ENCODE measurements at places on chromosomes 4 and X.

DNA sequence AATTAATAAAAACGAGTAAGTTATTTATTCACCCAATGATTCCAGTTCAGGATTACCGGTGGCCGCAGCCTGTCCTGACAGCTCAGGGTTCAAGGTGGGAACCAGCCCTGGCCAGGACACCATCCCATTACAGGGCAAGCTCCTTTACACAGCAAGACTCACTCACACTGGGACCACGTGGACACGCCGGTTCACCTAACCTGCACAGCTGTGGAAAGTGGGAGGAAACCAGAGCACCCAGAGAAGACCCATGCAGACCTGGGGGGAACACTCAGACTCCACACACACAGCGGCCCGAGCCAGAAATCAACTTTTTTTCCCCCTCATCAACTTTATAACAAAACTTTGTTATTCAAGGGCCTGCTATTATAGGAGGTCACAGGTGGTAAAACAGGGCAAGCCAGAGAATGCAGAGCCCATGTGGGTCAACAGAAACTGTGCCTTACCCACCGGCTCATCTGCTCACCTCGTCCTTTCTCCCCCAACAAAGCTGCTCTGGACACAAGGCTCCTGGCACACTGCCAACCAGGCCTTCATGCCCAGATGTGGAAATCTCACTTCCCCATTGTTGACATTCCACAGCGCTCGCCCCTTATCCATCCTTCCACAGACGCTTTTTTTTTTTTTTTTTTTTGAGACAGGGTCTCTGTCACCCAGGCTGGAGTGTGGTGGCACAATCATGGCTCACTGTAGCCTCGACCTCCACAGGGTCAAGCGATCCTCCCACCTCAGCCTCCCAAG is 8.0 kb upstream of the ODAPH start:
- DNase-seq, result peak; percentile 46

DNA sequence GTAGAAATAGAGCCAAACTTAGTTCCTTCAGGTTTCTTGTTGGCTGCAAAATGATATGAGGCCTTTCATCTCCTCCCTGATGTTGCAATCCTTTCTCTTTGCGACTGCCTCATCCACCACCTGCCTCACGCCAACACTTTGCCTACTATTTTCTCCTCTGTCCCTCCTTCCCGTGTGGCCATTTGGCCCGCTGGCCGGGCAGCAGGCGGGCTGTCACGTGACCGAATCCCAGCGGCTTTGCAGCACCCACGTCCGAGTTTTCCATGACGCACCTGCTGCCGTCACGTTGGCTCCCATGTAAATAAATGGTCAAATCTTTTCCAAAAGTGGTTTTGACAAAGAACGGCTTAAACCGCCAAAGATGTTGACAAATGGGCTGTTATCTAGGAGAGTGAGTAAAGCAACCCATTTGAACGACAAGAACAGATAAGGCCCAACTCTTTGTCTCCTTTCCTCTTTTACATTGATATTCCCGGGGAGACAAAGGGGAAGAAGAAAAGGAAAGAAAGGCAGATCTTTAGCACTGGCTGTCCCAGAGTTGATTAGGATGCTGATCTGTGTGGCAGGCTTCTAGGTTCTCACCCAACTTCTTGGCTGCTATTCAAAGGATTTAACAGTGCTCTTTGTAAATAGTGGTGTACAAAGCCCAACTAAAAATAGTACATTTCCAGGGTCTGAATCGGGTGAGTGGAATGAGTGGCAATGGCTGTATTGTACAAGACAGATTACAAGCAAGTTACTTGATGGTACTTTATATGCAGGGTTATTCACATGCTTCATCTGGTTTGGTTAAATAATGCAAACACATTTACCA is 174.2 kb upstream of the JADE1 start:
- DNase-seq, result no peak

- no peak for DNase-seq
These were observed 301.7 kb upstream of the EMCN start for GRCh38 chr4:100819505-100819904.

- DNase-seq, result no peak
These were observed 29.2 kb downstream of the SULT1B1 start for GRCh38 chr4:69731241-69731640.

GRCh38 chrX:110425222-110426154 is 66.8 kb downstream of the RTL9 start:
- no peak for DNase-seq

GRCh38 chr4:125323654-125324053 is 8.9 kb downstream of the FAT4 start:
- DNase-seq, result no peak

DNA sequence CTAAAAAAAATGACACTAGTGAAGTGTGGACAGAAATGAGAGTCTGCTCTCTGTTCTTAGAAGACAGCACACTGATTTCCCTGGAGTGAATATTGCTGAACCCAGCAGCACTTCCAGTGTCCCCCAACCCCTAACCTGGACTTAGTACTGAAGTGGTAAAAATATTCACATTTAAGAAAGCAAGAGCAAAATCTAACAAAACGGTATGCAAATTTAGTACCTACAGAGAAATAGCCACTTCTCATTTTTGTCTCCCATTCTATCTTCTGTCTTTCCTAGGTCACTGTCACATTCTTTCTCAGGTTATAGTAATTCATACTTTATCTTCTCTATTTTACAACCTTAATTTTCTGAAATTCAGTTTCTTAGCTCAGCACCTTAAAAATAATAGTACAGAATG is 274.7 kb downstream of the CFAP299 start:
- no peak for DNase-seq

DNA sequence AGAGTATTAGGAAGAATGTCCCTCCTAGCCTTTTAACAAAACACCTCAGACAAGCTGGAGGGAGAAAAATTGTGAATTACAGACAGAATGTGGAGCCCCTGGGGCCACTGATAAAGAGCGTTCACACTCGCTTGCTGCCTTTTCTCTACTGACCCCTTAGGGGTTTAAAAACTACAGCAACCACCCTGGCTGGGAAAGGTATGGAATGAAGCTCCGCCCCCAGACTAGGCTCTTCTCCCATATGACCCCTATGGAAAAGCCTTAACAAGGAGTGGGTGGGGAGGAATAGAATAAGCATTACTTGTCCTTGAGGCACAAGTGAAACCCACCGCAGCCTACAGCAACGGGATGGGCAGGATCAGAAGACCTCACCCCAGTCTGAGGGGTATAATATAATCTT is 26.3 kb downstream of the ANKRD50 start:
- no peak for DNase-seq

DNA sequence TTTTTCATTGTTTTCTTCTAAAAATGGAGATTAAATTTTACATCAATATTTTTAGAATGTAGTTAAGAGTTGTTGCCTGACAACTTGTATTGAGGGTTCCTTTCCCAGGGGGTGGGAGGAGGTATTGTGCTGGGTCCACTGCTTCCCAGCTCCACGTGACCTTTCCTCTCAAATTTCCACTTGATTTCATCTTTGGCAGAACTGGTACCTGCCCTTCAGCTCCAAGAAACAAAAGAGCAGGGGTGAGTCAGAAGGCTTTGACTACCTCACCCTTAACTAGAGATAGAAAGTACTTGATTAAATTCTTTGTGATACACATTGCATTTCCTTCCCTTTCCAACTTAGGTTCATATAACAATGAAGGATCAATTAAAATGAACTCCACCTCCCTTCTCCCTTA is 19.7 kb downstream of the TRIM2 start:
- no peak for DNase-seq

DNA sequence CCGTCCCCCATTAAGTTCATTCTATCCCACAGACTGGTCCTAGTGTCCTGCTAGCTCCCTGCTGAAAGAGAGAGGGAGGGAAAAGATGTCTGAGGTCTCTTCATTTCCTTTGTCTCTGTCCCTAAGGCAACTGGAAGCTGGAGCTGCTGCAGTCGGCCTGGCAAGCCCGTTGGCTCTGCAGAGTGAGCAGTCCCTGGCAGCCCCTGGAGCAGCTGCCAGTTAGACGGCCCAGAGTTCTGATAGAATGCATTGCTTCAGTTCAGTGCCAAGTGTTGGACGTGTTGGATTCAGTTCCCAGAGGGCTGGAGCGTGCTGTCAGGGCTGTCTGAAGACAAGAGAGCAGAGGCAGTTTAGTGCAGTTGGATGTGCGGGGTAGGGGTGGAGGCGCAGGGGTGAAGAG is 975 bp downstream of the KCNE5 start:
- no peak for DNase-seq

GRCh38 chr4:2241003-2241402 is 918 bp downstream of the HAUS3 start:
- no peak for DNase-seq

GRCh38 chrX:130975947-130976346 is 72.9 kb upstream of the ENOX2 start:
- peak; percentile 86 for DNase-seq

DNA sequence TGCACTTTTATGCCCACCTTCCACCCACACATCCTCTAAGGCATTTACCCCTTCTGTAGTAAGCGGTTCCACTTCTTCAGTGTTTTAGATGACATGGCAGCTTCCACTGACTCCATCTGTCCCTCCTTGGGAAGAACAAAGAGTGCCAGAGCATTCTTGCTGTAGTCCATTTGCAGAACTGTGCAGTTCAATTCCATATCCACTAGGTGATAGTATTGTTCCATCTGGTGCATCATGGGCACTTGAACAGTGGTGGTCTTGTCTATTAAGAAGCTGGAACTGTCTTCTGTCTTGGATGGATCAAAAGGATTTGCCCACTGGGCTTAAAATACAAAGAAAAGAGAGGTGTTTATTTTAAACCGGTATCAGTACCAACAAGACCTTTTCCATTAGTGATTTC is 3.5 kb downstream of the SERPINA7 start:
- peak; percentile 31 for DNase-seq

DNA sequence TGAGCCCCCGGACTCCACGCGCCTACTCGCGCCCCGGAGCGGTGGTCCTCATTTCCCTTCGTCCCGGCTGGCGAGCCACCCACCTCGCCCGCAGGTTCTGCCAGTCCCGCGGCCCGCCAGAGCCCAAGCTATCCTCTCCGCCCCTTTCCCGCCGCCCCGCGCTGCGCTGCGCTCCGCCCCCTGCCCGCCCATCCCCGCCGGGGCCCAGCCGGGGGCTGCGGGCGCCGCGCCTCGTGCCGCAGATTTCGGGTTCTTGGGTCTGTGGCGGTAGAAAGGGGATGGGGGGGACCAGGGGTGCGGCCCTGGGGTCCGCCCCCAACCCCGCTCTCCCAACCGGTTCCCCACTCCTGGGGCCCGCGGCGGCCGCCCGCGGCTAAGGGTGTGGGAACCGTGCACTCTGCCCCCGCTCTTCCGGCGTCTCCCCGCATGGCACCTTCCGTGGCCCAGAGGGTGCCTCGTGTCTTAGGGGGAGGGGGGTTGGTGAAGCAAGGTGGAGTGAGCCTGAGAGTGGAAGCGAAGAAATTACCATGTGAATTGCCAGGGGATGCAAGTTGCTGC is 650.8 kb upstream of the DIPK2B start:
- peak; percentile 83 for DNase-seq

GRCh38 chrX:70434352-70434866 is 10.2 kb upstream of the DLG3 start:
- peak; percentile 95 for DNase-seq

Measured in NCI-H82 (cell line).